Fibroblast of skin of left biceps (primary cell): ENCODE measurements at places on chromosomes 4 and X.
A peak's percentile ranks its signal among the peaks of the same experiment; 100 is the strongest.

DNA sequence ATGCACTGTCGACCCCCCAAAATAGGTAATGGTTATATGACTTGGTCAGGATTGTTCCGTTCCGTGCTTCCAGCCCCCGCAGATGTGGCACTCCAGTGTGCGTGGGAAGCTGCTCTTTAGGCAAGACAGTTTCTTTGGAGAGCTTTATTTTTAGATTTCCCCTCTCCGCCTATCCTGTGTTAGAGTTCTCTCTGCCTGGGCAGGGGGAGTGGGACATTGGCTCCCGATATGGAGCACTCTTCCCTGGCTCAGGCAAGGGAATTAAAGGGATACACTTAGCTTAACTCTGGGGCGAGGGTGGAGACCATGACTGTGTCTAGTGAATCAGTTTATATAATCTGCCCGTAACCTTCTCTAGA lies 36.0 kb downstream of the DLG3 start:
- DNase-seq: no peak

DNA sequence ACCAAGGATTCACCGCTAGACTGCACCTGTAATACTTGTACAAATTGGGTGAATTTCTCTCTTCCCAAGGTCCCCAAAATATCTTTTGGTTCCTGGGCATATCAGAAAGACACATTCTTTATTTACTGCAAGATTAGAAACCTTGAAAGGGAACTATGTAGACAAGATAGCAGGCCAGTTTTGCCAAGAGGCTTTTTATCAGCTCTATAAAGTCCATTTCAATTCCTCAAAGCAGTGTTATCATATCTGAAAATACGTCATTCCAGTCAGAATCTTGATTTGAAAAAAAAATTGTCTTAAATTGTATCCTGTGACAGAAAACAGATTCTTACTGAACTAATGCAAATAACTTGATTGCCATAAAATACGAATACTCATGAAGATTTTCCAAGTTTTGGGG lies 37.0 kb upstream of the NSG1 start:
- no peak for DNase-seq

DNA sequence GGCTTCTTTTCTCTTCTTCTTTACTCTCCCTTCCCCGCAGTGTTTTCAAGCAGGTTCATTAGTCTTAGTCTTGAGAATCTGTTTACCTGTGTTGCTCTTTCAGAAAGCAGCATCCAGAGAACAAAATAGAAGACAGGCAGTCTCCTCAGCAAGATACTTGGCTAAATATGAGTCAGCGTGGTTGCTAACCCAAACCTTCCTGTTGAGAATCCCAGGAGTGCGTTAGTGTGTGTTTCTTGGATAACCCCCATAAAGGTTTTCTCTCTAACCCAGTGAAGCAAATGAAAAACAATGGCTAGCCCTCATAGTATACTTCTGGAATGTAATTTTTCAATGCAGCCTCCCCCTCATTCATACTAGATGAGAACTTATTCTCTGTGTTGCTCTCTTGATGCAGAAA lies 41.1 kb downstream of the BMPR1B start:
- DNase-seq: peak; percentile 36

GRCh38 chr4:110869114-110869513 lies 246.2 kb upstream of the PITX2 start:
- peak; percentile 91 for DNase-seq

DNA sequence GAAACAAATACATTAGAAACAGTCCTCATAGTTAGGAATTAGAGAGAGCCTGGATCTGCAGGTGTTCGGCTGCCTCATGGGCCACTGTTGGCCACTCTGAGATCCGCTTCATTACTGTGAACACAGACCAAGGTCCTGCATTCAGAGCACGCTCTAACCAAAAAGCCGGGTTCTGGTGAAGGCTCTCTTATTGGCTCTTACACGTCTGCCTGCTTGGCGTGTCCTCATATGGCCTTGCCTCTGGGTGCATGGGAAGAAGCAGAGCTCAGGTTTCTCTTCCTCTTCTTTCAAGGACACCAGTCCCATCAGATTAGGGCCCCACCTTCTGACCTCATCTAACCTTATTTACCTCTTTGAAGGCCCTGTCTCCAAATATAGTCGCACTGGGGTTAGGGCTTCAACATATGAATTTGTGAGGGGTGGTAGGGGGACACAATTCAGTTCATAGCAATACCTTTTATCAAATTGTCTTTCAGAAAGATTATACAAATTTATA lies 37.1 kb upstream of the ELF2 start:
- no peak for DNase-seq

- DNase-seq: no peak
These were observed 2002.5 kb upstream of the TENM3 start for GRCh38 chr4:180240670-180241069.

DNA sequence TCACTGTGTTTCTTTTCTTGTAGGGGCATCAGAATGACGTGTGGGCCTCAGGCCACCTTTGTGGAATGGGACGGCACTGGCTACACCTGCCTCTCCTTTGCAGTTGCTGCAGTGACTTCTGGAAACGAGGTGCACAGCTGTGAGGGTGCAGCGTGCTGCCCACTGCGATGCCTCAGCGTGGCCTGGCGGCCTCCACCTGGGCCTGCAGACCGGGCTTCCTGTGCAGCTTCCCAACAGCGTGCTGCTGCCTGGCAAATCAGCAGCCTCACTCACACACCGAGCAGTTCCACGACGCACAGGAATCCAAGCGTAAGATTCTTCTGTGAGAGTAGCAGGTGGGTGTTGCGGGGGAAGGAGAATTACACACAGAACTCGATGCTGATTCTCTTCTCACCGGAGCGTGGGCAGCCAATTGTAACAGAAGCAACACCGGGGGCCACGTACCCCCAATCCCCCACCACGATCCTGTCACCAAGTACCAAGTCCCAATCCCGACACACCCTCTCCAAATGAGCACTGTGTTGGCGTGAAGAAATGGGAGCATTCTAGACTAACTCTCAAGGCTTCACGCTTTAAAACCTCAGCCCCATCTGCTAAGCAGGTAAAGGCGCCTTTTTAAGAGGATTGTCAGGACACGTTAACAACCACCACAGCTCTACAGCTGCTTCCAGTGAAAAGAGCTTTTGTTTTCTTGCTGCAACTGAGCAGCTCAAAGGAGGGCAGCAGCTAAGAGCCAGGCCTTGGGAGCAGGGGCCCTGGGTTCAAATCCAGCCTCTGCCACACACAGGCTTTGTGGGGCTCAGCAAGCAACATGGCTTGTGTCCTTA lies 16.9 kb downstream of the WDR1 start:
- no peak for DNase-seq

DNA sequence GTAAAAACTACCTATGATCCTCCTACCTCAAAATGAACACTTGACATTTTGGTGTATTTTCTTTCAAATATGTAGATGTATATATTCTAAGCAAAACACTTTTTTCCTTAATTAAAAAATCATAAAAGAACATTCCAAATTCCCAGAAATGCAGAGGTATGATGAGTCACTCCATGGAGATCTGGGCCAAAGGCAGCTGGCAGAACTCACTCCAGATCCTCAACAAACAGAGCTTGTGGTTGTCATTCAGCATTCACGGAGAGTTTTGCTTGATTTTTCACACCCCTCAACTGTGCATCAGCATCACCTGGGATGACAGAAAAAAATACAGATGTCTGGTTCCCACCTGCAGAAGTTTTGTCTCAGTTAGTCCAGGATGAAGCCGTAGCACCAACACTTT lies 144.6 kb downstream of the KIT start:
- no peak for DNase-seq

GRCh38 chrX:153732401-153732800 lies 7.7 kb downstream of the ABCD1 start:
- no peak for DNase-seq
